ENCODE measurements at places on chromosomes 4 and X.

DNA sequence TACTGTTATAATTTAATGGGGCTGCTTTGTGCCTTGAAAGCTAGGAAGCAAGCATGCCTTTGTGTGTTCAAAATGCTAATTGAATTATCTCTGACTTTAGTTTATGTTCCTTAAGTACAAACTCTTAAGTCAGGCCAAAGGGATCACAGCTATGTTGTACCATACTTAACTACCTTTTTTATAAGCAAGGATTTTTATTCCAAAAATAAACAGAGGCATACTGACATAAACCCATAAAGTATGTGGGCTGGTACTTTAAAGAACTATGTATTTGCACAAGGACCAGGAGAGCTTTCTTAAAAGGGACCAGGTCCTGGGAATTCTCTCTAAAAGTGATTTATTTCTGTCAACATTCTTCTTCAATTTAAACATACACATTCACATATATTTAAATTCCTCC, 57.8 kb upstream of the HCCS start:
- no peak for DNase-seq

GRCh38 chr4:57550198-57550597, 440.0 kb upstream of the IGFBP7 start:
- no peak for DNase-seq

DNA sequence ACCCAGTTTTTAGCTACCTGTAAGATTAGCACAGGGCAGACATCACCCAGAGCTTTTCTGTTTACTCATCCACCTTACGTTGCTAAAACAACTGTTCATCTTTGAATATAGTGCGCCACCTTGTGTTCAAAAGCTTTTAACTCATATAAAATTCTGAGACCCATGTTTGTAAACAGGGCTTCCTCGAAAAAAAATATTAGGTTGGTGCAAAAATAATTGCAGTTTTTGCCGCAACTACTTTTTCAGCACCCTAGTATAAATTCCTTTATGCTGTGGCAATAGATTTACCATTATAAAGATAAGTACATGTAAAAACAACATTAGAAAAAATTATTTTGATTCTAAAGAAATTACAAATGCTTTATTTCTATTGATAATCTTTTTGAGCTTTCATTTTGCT, 147.9 kb downstream of the LRBA start:
- DNase-seq = peak; percentile 79

GRCh38 chr4:1722551-1723118, 1.3 kb downstream of the TACC3 start:
- no peak for DNase-seq

DNA sequence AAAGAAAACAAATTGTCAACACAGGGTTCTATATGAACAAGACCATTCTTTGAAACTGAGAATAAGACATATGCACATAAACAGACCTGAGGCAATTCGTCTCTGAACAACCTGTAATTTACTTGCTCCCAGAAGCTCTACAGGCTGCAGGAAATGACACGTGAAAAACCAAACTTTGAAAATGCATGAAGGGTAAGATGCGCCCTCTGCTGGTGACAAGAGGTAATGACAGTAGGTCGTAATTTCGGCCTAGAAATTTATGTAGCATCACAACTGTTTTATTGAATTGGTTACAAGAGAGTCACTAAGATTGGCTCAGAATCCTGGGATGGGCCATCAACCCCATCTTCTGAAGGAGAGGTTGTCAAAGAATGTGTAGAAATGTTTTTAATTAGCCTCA, 276.5 kb downstream of the PPP4R3C start:
- DNase-seq = peak; percentile 3

DNA sequence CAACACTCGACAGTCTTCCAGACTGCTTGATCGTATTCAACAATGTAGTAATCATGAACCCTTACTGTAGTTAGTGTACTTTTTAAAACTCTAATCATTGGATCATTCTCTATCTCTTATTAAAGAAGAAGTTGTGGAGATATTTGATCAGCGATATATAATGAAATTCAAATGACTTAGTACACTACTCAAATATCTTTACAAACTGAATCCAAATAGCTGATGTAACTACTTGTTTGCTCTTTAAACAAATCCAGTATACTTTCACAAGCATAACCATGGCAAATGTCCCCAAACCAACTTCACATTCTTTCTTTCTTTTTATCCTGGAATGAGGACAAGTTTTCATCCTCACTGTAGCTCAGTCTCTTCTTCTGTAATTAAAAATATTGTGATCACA, 1569.9 kb upstream of the ADGRL3 start:
- no peak for DNase-seq

DNA sequence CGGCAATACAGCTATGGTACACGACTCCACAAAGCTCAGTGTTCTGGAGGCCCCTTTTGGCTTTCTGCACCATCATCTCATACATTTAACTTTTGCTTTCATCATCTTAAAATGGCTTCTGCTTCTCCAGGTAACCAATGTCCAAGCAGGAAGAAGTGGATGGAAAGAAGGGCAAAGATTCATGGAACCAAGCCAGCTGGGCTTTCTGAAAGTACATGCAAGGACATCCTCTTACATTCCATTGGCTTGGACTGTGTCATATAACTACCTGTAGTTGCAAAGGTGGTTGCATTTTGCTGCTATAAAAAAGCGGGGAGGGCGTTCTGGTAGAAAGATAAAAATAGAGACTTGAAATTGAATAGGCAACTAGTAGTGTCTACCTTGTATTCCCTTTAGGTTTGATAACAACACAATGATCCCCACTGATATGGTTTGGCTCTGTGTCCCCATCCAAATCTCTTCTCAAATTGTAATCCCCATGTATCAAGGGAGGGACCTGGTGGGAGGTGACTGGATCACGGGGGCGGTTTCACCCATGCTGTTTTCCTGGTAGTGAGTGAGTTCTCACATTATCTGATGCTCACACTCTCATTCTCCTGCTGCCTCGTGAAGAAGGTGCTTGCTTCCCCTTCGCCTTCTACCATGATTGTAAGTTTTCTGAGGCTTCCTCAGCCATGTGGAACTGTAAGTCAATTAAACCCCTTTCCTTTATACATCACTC, 6.7 kb upstream of the FHIP1A start:
- DNase-seq = no peak

DNA sequence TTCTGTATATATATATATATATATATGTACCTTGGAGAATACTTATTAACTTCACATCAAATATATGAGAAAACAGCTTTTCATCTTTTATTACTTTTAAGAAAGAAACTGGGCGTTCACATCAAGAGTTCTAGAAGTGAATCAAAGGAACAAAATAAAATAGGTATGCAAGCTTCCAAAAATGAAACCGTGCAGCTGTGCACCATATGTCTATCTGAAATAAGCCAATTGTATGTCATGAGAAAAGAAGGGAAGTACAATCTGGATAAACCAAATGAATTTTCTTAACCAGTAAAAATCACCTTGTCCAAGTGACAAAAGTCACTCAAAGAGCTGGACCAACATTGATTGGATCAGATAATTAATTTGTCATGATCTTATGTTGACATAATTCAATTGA, 405.4 kb upstream of the TECRL start:
- DNase-seq = no peak

GRCh38 chr4:9875516-9875915, 94.1 kb downstream of the DRD5 start:
- no peak for DNase-seq

DNA sequence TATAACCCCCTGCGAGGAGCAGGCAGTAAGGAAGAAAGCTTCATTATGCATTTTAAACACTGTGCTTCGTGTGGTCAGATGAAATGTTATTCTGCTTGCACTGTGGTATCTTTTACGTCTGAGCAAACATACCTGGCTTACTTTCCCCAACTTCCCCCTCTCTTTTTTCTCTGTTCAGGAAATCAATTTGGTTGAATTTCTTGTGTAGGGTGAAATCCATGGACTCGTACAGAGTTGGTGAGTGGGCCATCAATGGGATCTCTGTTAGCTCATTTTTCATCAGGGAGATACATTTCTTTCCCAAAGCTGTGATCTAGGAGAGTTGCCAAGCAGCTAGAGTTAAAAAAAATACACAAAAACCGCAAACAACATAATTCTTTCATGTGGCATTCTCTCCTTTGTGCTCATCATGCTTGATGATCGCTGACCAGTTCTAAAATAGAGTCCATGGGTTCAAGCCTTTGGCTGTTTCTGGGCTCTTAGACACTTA, 98.5 kb downstream of the FRAS1 start:
- peak; percentile 25 for DNase-seq

GRCh38 chr4:109554971-109555370, 5.1 kb upstream of the MCUB start:
- DNase-seq = peak; percentile 37

DNA sequence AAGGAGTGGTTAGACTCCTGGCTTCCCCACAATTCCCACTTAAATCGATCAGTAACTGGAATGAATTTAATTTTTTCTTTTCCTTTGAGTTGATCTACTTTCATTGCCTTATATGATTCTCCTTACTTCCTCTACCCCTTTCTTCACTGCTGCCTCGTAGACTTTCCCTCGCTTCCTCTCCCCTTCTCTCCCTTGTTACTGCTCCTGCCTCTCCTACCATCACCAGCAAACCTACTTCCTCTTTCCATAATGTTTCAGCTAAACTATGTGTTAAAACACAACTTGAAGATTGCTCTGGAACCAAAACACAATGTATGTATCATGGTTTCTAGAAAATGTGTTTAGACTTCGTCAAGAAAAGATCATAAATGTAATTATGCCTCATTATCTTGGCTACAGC, 132.0 kb upstream of the TET2 start:
- DNase-seq = no peak

DNA sequence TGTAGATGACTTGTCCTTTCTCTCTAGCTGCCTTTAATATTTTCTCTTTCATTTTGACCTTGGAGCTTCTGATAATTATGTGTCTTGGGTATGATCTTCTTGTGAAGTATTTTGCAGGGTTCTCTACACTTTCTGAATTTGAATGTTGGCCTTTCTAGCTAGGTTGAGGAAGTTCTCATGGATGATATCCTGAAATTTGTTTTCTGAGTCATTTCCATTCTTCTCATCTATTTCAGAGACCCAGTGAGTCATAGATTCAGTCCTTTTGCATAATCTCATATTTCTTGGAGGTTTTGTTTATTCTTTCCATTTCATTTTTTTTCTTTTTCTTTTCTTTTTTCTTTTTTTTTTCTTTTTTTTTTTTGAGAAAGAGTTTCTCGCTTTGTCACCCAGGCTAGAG, 585.7 kb upstream of the PABPC4L start:
- DNase-seq = no peak

DNA sequence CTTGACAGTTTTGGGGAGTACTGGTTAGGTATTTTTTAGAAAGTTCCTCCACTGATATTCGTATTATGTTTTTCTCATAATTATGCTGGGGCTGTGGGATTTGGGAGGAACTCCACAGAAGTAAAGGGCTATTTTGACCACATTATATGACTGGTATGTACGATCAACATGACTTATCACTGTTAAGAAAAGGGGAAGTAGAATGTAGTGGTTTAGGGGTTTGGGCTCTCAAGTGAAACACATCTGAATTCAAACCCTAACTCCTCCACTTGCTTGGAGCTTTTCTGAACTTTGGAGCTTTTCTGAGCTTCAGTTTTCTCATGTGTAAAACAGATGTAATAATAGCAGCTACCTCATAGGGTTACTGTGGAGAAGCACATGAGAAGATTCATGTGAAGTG, 96.4 kb upstream of the C1GALT1C1 start:
- DNase-seq = no peak

- no peak for DNase-seq
These were observed 25.0 kb downstream of the MEPE start for GRCh38 chr4:87857789-87858188.

- DNase-seq = no peak
These were observed 28.4 kb upstream of the UVSSA start for GRCh38 chr4:1318488-1319213.

- no peak for DNase-seq
These were observed 580.2 kb downstream of the MID1IP1 start for GRCh38 chrX:39381422-39381821.

DNA sequence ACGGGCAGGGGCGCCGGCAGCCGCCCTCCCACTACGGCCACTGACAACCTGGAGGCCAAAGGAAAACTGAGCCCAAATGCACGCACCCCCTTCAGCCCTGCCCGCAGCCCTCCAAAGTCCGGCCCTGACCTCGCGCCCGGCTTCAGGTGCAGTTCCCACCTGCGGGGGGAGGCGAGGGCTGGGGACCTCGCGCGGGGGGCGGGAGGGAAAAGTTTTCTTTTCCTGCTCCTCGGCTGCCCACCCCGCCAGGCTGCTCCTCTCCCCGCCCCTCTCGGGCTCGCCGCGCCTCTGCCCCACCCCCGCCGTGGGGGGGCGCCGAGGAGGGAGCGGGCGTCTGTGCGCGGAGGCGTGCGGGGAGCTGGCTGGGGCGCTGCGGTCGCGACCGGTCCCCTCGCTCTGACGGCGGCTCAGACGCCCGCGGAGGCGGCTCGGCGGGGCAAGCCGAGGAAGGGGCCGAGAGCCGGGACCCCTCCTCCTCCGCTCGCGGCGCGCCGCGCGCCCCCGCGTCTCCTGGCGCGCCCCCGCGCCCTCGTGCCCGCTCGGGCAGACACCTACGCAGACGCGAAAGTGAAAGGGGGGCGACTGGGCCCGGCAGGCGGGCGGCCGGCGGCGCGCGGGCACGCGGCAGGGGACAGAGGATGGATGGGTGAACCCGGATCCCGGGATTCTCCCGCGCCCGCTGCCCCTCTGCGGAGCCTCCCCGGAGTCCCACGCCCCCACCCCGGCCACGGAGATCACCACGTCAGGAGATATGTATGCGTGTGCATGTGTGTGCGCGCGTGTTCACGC, 3.1 kb upstream of the NR3C2 start:
- no peak for DNase-seq

GRCh38 chrX:132433001-132433400, 55.8 kb downstream of the MBNL3 start:
- peak; percentile 3 for DNase-seq

GRCh38 chr4:6676722-6677558, 16.7 kb upstream of the S100P start:
- DNase-seq = no peak

GRCh38 chr4:77036206-77036605, 39.6 kb downstream of the CCNI start:
- peak; percentile 98 for DNase-seq

DNA sequence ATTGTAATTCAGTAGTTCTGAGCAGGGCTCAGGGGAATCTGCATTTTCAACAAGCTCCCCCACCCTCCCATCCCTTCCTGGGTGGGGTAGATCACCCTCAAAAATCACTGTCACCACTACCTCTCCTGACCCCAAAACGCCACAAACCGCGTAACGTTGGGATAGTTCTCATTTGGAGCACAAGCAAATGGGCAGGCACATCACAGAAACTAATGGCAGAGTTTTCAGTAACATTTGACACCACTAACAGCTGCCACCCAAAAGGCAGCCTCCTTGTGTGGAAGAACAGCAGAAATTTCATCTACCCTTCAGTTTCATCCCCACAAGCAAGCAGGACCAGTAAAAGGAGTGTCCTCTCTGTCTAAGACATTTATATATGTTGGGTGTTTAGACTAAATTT, 132.7 kb downstream of the PALLD start:
- DNase-seq = no peak

Measured in AG10803 (cell line).